ENCODE measurements at places on chromosomes 16 and 17. TPM values are rescaled to one million over a fixed set of nuclear protein-coding genes. Genes with fewer than 3 reads are reported as not detected.

GRCh38 chr16:28876973-28877654 lies 1.2 kb upstream of the ATP2A1 start:
- DNase-seq: no peak
- H3K27me3 ChIP-seq: peaks cover 6% of the 10 kb centered on the region
- H3K27ac ChIP-seq: no peak overlapping the region
- H3K4me1 ChIP-seq: peaks cover 19% of the 10 kb centered on the region
- no peaks in the 10 kb centered on the region for H3K36me3 ChIP-seq

- no peaks in the 10 kb centered on the region for H3K4me1 ChIP-seq
- no peak overlapping the region for H3K27ac ChIP-seq
- DNase-seq: no peak
- H3K27me3 ChIP-seq: peaks cover 5% of the 10 kb centered on the region
Measured at GRCh38 chr16:9372934-9373890, 281.8 kb downstream of the HAPSTR1 start.

Gene ALOX15B
- not detected for polyA plus RNA-seq

Gene FA2H
- polyA plus RNA-seq: not detected

Gene CACNG5
- not detected for polyA plus RNA-seq

Gene STAT5A
- 33.2 TPM for polyA plus RNA-seq

- peaks cover 6% of the 10 kb centered on the region for H3K27me3 ChIP-seq
- peak overlapping the region; percentile 88 for H3K4me3 ChIP-seq
- H3K36me3 ChIP-seq: peaks cover 21% of the 10 kb centered on the region
- H3K4me1 ChIP-seq: peaks cover 78% of the 10 kb centered on the region
- DNase-seq: peak; percentile 46
- peak overlapping the region; percentile 90 for H3K27ac ChIP-seq
Measured at GRCh38 chr16:57999366-57999970, 1.0 kb downstream of the ZNF319 start.

DNA sequence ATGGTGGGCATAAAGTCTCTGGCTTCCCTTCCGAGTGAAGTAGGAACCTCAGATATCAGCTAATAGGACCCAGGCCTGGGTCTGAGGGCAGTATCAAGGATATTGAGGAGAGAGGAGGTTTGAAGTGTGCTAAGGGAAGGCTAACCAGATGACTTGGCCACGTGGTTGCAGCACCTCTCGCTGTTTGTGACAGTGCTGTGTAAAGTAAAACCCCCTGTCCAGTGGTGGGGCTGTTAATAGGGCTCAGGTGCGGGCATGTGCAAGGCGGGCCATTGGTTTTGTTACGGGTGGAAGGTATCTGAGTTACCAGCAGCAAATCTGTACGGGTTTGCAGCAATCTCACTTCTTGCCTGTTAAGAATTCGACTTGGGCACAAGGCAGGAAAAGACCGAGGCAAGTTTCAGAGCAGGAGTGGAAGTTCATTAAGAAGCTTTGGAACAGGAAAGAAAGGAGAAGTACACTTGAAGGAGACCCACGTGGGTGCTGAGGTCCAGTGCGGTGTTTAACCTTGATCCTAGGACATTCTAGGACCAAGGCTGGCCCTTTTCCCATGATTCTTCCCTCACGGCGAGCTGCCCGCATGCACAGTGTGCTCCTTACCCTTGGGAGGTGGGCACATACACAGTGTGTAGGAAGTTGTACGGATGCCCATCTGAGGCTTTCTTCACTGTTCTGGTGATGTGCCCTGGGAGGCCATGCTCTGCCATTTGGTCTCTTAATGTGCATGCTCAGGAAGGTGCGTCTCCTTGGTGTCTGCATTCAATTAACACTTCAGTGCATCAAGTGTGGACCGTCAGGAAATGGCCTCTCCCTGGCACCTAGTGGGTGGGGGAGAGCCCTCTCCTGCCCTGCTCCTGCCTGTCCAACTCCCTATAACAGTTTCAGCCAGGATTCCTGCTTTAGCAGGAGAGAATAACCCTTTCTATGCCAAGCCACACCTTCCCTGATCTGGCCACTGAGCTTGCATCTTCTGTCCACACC lies 20.3 kb downstream of the SGF29 start:
- H3K27ac ChIP-seq: peak overlapping the region; percentile 31
- H3K4me3 ChIP-seq: no peak overlapping the region
- no peaks in the 10 kb centered on the region for H3K27me3 ChIP-seq
- peaks cover 46% of the 10 kb centered on the region for H3K4me1 ChIP-seq

DNA sequence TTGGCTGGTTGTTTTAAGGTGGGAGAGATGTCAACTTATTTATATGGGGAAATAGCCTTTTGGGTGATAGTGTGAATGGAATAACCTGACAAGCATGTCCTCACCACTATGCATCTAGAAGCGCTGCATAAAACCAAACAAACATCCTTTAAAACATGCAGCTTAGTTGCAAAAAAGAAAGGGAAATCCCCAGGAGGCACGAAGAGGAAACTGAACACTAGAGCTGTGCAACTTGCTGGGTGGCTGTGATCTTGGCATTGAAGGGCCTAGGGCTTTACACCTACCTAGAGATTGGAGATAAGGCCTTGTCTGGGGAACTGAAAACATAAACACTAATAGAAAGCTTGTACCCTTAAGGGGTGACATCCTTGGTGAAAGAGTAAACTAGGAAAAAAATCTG lies 7.3 kb downstream of the C16orf54 start:
- peak; percentile 73 for DNase-seq
- peaks cover 13% of the 10 kb centered on the region for H3K36me3 ChIP-seq
- peak overlapping the region; percentile 62 for H3K4me3 ChIP-seq
- peaks cover 12% of the 10 kb centered on the region for H3K27me3 ChIP-seq
- peaks cover 89% of the 10 kb centered on the region for H3K4me1 ChIP-seq

GRCh38 chr16:88005968-88006367 lies 54.7 kb downstream of the BANP start:
- H3K27ac ChIP-seq: peak overlapping the region; percentile 46
- DNase-seq: no peak
- H3K4me3 ChIP-seq: peak overlapping the region; percentile 62
